ENCODE measurements at places on chromosomes 3 and 15.

DNA sequence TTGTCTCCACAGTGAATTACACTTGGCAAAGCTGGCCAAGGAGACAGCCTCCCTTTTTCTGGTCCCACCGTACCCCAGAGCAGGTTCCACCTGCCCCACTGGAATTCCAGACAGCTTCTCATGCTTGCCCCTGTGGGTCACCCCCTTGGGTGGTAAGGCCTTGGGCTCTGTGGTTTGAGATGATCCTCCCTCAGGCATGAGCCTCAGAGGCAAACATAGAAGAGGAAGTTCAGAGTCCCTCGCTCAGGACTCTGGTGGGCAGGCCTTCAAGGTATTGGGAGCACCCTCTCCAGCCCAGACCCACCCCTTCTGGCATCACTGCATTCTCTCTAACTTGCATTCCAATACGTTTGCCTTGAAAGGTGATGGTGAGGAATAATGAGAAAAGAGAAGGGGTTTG, 17.6 kb upstream of the UBA7 start:
- no peak for DNase-seq

DNA sequence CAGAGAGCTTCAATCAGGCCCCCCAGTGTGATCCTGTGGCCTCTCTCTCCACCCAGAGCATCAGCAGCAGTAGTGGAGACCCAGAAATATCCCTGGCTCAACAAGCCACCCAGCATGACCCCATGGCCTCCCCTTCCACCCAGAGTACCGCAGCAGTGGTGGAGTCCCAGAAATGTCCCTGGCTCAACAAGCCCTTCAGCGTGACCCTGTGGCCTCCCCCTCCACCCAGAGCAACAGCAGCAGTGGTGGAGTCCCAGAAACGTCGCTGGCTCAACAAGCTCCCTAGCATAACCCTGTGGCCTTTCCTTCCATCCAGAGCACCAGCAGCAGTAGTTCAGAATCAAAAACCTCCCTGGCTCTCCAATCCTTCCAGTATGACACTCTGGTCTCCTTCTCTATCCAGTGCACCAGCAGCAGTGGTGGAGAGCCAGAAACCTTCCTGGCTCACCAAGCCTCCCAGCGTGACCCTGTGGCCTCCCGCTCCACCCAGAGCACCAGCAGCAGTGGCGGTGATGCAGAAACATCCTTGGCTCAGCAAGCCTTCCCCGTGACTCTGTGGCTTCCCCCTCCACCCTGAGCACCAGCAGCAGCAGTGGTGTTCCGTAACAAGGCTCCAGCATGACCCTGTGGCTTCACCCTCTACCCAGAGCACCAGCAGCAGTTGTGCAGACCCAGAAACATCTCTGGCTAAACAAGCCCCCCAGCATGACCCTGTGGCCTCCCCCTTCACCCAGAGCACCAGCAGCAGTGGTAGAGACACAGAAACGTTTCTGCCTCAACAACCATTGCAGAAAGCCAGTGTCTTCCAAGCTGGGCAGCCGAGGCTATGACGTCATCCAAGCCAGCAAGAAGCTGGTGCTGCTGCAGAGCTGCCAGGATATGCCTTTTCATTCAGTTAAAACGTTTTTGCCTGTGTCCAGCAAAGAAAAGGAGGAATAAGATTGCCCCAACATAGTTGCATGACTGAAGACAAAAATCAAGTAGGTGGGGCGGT, 61.3 kb upstream of the TAMM41 start:
- DNase-seq, result no peak

GRCh38 chr3:44923632-44924456, 49.4 kb downstream of the TGM4 start:
- no peak for DNase-seq

GRCh38 chr15:64780600-64781156, 5.3 kb upstream of the RBPMS2 start:
- no peak for DNase-seq

GRCh38 chr3:37441689-37442088, 267.3 kb upstream of the LRRFIP2 start:
- DNase-seq, result no peak

GRCh38 chr3:32499585-32499984, 3.1 kb downstream of the CMTM6 start:
- no peak for DNase-seq

- no peak for DNase-seq
Observed at GRCh38 chr3:195079636-195080035, 191.3 kb downstream of the XXYLT1 start.

GRCh38 chr3:128123156-128123537, 465 bp downstream of the RUVBL1 start:
- no peak for DNase-seq

DNA sequence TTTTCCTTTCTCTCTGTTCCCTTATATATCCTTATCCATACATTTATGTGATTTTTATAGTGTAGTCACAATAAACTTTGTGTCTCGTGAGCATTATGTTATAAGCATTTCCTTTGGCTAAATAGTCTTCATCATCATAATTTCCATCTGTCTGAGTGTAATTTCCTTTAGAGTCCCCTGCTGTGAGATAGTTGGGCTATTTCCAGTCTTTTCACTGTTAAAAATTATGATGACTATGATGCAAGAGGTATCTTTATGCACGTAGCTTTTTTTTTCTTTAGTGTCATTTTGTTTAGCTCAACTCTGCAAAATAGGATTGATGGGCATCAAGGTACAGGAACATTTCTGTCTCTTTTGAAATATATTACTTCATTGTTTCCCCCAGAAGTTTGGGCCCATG, 26.9 kb upstream of the CA12 start:
- no peak for DNase-seq

DNA sequence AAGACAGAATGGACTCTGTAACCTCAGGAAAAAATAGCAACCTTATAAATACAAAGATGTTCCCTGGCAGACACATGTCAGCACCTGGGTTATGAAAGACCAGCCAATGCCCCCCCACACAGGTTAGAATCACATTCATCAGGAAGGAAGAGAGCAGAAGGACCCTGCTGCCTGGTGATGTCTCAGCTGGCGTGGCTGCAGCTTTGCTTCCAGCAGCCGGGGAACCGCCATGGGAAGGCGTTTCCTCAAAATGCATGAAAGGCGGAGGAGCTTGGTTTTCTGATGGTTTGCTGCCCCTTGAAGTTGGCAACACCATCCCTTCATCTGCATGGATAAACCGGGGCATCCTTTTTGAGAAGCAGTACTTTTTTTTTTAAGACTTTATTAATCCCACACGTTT, 10.9 kb upstream of the NSMCE3 start:
- no peak for DNase-seq

GRCh38 chr3:177385831-177386301, 188.6 kb upstream of the TBL1XR1 start:
- DNase-seq, result no peak

- DNase-seq, result no peak
Observed at GRCh38 chr3:37955918-37956707, 34.5 kb upstream of the VILL start.

DNA sequence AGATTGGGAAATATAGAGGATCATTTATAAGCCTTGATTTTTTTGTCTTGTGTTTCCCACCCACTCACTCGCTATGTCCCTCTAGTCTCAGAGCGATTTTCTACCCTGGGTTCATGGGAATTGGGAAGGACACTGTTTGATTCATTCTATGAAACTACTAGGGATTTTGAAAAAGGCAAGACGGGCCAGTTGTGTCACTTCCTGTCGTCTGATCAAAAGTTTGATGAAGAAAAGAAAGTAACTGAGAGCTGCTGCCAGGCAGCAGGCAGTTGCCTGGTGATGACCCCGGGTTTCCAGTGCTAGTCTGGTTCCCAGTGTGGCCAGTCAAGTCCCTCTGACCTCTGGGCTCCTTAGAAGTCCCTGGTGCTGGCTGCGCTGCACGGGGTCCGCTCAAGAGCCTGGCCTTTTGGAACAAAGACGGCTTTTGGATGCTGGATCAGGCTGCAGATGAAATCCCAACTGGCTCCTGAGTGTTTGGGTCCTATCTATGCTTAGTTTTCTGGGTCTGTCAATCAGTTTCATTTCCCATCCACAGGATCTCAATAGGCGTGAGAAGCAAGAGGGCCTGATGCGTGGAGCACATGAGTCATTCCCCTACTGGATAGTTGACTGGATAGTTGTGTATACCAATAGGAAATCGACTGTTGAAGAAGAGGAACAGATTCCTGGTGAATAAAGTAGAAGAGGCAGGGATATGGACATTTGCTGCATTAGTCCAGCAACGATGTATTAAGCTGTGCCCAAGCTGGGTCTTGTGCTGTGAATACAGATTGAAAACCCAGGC, 89.7 kb downstream of the EEFSEC start:
- DNase-seq, result no peak

DNA sequence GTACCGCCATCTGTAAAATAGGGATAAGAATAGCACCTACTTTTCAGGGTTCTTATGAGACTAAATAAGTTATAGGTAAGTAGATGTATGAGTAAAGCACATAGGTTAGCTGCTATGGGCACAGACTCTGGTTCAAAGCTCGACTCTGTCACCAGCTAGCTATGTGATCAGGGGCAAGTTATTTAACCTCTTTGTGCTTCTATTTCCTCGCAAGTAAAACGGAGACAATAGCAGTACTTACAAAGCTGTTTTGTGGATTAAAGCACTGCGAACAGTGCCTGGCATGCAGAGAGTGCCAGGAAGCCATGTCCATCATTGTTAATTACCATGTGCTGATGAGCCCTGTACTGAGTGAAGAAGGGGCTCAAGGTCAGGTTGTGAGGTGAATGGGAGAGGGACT, 1.9 kb downstream of the LAMP3 start:
- no peak for DNase-seq

DNA sequence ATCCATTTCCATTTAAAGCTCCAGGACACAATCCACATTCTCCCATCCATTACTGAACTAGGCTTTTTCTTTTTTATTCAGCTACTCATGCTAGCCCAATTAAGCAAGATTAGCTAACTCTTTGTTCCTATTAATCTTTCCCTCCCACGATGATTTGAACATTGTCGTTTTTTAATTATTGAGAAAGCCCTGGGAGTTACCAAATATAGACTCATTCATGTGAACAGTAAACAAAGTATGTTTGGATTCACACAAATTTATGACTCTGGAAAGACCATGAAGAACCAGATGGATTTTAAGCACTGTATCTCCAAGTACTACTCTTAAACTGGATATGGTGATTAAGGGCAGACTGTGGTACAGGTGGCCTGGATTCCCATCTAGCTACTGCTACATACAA, 82.2 kb downstream of the STRIT1 start:
- DNase-seq, result no peak

GRCh38 chr3:59469948-59470723, 420.3 kb upstream of the CFAP20DC start:
- no peak for DNase-seq

DNA sequence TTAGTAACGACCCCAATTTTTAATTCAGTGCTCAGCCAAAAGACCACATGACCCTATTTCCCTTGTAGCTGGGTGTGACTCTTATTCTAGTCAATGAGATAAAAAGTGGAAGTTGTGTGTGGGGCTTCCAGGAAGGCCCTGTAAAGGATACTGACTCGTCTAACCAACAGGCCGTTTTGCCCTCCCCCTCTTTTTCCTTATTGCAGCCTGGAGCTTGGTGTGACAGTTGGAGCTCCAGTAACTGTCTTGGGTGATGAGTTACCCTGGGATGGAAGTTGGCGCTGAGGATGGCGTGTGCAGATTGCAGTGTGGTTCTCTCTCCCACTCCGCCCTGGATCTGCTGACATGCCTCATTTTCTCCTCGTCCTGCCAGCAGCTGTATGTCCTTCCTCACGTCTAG, 209.3 kb upstream of the PROK2 start:
- no peak for DNase-seq

- DNase-seq, result no peak
Observed at GRCh38 chr3:56125358-56126005, 342.8 kb downstream of the ERC2 start.

Data from CD4-positive, alpha-beta T cell treated with Interleukin-6 at 100 ng/mL for 8 hours (primary cell).